ENCODE measurements at places on chromosomes 16 and 17.

DNA sequence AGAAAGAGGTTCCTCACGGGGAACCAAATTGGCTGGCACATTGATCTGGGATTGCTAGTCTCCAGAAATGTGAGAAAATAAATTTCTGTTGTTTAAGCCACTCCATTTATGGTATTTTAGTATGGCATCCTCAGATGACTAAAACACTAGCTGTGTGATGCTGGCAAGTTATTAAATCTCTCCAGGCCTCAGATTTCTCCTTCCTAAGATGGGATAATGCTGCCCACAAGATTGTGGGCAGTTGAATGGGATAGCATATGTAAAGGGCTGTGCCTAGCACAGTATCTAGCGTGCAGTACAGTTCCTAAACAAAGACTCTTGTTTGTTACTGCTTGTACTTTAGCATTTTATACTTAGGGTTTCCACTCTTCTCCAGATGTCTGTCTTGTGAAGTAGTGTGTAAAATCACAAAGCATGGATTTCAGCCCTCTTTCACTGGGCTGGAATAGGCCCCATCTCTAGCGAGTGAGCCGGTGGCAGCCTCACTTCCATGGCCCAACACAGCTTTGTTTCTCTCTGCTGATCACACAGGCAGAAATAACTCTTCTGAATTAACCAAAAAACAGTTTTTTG lies 38.2 kb upstream of the PHAF1 start:
- DNase-seq, result no peak

DNA sequence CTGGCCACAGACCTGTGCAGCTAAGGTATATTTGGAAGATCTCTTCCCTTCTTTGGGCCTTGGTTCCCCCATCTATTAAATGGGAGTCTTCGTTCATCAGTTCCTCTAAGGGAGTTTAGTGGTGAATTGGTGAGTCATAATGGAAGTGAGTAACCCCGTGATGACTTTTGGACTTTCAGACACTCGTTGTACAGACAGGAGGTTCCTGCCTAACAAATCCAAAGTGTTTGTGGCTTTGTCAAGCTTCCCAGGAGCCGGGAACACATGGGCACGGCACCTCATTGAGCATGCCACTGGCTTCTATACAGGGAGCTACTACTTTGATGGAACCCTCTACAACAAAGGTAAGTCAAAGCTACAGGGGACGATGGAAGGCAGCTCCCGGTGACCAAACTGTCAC lies 40.4 kb downstream of the WSCD1 start:
- DNase-seq, result no peak

DNA sequence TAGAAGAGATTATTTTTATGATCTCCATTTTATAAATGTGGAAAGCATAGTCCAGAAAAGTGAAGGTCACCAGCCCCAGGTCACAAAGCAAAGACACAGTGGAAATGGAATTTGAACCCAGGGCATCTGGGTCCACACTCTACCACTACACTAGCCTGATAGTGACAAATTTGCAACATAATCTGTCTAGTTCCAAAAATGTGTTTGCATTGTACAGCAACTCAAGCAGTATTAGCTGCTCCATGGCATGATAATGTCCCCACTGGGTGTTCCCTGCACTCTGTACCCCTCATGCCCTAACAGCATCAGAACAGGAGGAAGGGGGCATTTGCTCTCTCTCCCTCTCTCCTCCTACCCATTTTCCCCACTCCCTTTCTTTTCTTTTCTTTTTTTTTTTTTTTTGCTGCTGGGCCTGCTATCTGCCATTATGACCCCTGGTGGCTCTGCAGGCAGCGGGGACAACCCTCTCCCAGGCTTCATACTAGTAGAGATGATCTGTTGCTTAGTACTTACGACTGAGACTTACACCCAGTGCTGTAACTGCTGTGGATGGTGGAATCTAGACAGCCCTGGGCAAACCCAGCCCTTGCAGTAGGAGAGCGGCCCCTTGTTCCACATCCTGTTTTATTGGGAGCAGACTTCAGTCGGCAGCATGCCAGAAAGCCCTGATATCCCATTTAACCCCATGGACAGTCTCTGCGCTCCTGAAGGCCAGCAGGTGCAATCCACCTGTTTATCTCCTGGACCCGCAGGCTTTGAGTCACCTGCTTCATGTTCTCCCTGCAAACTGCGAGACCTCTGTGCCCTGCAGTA lies 306.3 kb downstream of the SOX9 start:
- DNase-seq, result no peak

- DNase-seq, result peak; percentile 58
Observed at GRCh38 chr17:65228734-65229620, 91.8 kb downstream of the RGS9 start.

GRCh38 chr17:51170736-51171135 lies 4.5 kb downstream of the NME2 start:
- DNase-seq, result no peak

GRCh38 chr16:50303605-50304466 lies 37.5 kb downstream of the ADCY7 start:
- no peak for DNase-seq

DNA sequence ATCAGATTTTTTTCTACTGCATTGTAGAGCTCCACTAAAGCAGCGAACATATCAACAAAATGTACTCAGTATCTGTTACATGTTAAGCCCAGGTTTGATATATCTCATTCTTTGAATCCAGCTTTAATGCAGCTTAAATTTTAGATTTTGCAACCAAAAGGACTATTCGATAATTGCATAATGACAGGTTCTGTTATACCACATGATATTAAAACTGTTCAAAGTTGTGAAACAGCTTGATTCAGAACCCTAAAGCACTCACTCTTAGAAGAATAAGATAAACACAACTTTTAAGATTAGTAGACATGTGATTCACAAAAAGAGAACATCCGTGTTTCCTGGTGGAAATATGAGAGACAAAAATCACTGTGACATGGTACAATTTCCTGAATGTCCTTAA lies 427.9 kb downstream of the CDH11 start:
- DNase-seq, result no peak

DNA sequence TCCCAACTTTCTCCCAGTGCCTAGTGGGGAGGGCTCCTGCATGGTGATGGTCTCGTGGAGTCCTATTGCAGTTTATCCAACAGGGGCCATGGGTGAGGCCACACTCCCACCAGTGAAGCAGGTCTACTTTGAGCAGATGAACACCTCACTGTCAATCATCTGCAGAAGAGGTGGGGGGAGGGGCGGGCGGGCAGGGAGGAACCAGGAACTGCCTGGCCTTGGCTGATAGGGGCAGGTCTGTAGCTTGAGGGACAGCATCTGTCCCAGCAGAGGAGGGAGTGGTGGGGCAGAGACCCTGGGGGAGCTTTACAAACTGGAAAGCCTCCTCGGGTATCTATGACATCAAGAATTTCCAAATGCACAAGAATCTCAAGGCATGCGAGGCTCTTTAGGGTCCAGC lies 58.7 kb upstream of the ZNF423 start:
- no peak for DNase-seq

DNA sequence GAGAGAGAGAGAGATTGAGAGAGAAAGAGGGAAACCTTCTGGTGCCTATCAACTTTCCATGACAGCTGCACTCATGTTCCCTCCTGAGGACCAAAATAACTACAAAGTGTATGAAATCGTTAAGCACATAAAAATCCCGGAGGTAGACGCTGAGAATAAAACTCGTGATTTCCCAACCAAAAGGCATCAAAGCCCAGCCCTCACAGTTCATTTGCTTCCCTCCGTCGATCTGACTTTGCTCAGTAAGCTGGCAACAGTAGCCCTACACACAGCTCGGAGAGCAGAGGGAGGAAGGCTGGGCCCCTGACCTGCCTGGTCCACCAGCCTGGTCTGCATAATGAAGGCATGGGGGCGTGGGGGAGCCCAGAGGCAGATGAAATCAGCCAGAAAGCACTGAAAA lies 273.9 kb upstream of the ZFHX3 start:
- DNase-seq, result no peak

- DNase-seq, result no peak
Observed at GRCh38 chr17:65278050-65278819, 141.1 kb downstream of the RGS9 start.

DNA sequence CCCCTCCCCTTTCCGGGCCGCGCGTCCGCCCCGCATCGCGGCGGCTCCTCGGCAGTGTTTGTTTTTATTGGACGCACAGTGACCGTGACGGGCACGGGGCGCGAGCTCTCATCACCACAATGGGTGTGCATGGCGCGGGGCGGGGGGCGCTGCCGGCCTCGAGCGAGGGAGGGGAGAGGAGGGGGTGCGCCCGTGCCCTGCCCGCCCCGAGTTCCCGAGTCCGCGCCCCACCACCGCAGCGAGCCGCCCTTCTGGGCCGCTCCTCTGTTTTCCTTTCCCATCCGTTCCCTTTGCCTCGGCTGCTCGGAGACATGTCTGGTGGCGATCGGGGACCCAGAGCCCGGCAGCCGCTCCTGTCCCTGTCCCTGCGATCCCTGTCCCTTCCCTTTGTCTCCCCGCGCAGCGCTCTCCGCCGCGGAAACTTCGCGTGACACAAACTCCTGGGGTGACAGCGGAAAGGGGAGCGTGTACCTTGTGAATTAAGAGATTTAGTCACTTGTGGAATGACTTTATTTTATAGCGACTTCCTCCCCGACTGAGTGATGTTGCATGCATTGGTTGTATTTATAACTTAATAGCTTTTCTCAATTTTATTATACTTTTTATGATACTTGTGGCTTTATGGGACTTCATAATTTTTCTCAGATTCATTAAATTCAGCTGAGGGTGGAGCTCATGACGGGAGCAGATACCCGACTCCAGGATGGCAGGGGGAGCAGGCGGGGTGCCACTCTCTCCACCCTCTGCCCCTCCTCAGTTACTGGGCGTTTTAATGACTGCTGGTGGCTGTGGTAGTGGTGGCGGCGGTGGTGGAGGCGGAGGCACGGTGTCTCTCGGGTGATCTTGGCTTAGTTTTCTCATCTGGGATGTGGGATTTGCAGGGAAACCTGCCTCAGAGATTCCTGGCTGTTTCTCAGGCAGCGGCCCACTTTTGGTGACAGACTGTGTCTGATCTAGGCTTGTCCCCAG lies 40.8 kb downstream of the MRM1 start:
- DNase-seq, result no peak

GRCh38 chr17:21124086-21124485 lies 2.7 kb upstream of the DHRS7B start:
- DNase-seq, result no peak

- DNase-seq, result no peak
Observed at GRCh38 chr17:56754523-56755208, 79.1 kb downstream of the C17orf67 start.

Measured in AG09309 (cell line).